Activated T-cell treated with anti-CD3 and anti-CD28 coated beads, Interleukin-2, amount 50 U/mL, for 4 hours (primary cell): ENCODE measurements at places on chromosomes 3 and 15.

DNA sequence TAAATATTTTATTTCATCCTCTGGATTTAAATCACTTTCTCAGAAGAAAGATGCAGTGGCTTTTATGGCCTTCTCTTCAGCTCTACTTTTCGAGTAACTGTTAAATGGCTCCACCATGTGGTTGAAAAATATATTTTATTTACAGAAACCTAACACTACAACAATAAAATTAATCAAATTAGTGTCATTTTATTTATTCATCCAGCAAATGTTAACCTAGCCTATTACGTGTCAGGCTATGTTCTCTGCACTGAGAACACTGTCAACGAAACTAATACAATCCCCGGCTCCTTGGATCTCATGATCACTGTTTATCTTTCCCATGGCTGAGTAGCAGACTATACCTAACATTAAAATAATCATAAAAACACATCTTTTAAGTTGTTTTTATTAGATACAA, 148.0 kb upstream of the OSTN start:
- no peak for DNase-seq

- no peak for DNase-seq
Measured at GRCh38 chr3:111595232-111595631, at the start of gene ZBED2. ZBED2 (minus strand) TSS chr3:111595346; CDS start chr3:111594201, 1,145 bp downstream.

- DNase-seq, result no peak
Measured at GRCh38 chr3:89332793-89333192, 225.4 kb downstream of the EPHA3 start.

DNA sequence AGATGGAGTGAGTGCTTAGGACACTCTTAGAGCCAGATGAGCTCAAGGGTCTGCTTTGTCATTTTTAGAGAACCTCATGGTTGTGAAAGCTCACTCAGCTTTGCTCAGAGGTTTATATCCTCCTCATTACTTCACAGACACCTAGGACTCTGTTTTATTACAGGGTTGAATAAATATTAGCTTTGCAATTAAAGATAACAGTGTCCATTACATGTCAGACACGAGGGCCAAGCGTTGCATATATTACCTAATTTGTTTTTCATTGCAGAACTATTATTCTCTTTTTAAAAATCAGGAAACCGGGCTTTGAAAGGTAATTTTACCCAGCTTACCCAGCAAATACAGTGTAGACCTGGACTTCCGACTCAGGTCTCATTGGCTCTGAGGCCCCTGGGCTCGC, 16.1 kb downstream of the MAP6D1 start:
- no peak for DNase-seq
